ENCODE measurements at places on chromosomes 1 and 21.
A peak's percentile ranks its signal among the peaks of the same experiment; 100 is the strongest.

DNA sequence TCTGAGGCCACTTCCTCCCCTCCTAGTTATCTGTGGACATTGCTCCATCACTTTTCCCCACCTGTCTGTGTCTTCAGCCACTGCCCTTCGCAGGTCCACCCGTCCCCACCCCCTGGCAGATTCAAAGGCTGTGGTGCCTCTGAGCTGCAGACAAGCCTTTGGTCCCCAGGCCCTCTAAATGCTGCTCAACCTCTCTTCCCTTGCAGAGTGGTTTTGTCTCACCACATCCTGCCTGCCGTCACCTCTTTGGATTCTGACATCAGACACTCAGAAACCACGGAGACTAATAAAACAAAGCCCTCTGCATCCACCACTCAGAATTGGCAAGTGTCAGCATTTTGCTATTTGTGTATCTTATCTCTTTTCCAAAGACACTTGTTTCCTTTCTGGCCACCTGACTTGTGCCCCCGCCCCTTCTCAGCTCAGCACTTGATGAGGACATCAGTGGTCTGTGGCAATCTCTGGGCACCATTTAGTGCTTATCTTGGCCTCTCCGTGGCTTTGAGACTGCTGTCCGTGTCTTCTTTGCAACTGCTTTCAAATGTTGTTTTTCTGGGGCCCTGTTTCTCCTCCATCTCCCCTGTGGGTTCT lies 7.7 kb downstream of the CNIH3 start:
- DNase-seq, result no peak

DNA sequence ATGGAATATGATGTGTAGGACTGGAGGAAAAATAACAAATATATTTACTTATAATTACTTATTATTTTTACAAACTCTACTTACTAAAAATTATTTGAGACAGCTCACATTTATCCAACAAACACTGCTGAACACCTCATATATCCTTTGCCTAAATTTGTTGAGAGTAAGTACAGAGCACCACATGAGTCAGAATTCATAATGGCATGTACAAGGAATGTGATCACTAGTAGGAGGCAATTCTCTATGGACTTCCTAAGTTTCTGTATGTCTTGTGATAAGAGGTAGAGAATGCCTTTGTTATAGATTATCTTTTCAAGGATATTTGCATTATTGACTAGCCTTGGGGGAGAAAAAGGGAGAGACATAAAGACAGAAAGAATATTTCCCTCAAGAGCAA lies 8.2 kb upstream of the ST6GALNAC3 start:
- no peak for DNase-seq

DNA sequence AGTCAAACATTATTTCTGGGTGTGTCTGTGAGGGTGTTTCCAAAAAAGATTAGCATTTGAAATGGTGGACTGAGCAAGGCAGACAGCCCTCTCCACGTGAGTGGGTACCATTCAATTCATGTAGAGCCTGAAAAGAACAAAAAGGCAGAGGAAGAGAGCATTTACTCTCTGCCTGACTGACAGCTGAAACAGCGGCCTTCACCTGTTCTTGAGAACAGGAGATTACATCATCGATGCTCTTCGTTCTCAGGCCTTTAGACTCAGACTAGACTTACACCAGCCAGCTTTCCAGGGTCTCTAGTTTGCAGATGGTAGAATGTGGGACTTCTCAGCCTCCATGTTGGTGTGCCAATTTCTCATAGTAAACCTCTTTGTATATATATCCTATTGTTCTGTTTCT lies 302.3 kb downstream of the BACH1 start:
- no peak for DNase-seq

DNA sequence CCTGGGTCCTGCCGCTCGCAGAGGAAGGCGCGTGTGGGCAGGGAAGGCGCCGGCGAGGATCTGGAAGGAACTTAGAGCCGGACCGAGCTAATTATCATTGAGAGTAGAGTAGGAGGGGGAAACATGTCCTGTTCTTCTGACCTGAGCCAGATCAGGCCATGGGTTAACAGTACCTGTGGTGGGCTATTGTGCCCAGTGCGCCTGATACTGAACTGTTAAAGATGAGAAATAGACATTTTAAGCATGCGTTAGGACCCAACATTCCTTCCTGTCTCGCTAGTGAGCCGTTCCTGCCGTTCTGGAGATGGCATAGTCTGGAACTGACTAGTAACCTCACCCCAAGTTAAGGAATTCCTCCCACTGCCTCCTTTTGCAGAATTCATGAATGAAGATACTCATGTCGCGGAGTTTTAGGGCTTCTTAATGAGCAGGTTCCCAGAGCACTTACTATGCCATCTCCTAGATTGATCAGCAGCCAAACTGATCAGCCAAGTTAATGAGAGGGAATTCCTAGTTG lies 870 bp downstream of the STRIP1 start:
- no peak for DNase-seq

DNA sequence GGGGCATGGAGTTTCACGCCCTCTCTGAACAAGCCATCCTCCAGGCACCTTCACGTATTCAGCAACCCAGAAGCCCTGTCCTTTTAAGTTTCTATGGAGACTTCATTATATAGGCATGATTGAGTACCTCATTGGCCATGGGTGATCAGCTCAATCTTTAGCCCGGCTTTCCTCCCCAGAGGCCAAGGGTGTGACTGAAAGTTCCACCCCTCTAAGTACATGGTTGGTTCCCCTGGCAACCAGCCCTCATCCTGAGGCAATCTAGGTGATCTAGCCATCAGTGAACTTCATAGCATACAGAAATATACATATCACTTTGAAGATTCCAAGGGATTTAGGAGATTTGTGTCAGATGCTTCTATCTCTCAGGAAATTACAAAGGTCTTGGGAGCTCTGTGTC lies 21.3 kb upstream of the DHX9 start:
- DNase-seq, result no peak

- no peak for DNase-seq
Measured at GRCh38 chr1:232226197-232226712, 403.7 kb downstream of the SIPA1L2 start.

GRCh38 chr1:97849345-97850340 lies 71.2 kb downstream of the DPYD start:
- no peak for DNase-seq

DNA sequence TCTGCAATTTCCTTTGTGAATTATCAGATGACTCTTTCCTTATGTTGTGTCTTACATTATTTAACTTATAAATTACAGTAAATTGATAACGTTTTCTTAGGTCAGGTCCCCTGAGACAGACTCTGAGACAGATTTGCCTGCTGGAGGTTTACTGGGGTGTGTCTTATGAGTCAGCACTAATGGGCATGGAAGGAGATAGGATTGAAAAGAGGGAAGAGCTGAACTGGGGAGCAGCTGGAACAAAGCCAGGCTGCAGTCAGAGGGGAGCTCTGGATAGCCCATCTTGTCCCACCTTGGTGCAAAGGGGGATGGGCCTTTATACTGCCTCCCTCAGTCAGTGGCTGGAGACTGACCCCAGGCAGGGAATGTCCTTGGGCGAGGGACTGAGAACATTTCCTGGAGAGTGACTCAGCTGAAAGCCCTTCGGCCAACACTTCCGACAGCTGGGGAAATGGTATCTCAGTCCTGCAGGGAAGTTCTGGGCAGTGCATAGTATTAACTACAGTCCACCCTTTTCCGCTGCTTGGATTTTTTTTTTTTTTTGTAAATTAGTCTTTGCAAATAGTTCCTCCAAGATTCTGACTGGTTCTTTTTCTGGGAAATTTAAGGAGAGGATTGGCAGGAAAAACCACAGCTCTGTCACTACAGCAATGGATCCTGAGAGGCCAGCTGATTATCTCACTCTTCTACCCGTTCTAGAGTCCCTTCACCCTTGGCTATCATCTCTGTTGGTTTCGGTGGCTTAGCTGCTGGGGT lies 39.1 kb upstream of the CDC42BPA start:
- DNase-seq, result peak; percentile 77

- peak; percentile 75 for DNase-seq
Measured at GRCh38 chr1:46394108-46394871, at the start of gene FAAH. FAAH (plus strand) TSS chr1:46394317; CDS start chr1:46394349, 32 bp downstream.

DNA sequence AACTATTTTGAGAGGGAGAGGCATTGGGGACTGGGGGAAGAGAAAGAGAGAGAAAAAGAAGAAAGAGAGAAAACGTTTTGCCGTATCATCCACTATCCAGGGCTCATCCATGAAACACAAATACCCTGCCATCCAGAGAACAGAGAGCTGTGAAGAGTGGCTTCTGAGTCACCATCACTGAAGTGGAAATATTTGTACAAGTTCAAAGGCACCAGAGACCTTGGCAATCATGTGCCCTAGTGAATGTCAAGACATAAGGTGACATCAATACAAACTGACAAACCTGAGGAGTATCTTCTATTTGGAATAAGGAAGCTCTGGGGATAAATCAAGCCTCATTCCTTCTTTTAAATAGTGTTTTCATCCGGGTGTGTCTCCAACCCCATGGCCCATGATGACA lies 197.2 kb upstream of the PROX1 start:
- DNase-seq, result no peak

- peak; percentile 71 for DNase-seq
Measured at GRCh38 chr1:177170756-177171535, at the start of gene BRINP2. BRINP2 (plus strand) TSS chr1:177170958; CDS start chr1:177229877, 58,919 bp downstream.

DNA sequence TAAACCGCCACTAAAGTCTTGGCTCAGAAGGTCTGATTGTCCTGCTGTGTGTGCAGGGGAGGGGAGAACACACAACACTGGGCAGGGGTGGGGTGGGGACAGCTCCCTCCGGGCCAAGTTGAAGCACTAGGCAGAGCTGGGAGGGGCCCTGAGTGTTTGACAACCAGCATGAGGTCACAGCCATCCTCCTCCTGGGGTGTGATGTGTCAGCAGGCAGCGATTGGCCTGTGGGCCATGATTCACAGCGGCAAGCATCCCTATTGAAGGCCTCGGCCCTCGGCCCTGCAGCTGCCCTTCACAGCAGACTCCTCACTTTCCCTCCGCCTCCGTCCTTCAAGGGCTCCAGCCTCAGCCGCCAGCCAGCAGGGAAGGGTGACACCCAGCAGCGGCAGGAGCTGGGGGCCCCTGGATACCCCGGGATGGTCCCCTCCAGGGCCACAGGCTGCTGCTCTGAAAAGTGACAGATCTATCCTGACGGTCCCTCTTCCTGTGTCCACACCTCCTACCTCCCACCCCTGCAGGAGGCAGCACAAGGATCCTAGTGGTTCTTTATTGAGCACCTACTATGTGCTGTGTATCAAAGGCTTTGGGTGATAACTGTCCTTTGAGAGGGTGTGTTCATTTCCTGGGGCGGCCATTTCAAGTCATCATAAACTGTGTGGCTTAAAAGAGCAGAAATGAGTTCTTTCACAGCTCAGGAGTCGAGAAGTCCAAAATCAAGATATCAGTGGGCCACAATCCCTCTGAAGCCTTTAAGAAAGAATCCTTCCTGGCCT lies 66.0 kb upstream of the SLC25A33 start:
- DNase-seq, result peak; percentile 84

GRCh38 chr1:52915855-52916220 lies 5.7 kb downstream of the ECHDC2 start:
- DNase-seq, result no peak

Measured in right hindlimb (tissue), 1 donor.